HCT116 (cell line): ENCODE measurements at places on chromosomes 5 and 9. TPM values are rescaled to one million over a fixed set of nuclear protein-coding genes. Genes with fewer than 3 reads are reported as not detected.

SAXO1 gene
- total RNA-seq, result not detected

CORO2A gene
- total RNA-seq, result 5.7 TPM

FOXI1 gene
- total RNA-seq, result not detected

OR1L1 gene
- not detected for total RNA-seq

RHOBTB3 gene
- total RNA-seq, result 84.3 TPM

BHMT2 gene
- total RNA-seq, result 0.20 TPM

DNA sequence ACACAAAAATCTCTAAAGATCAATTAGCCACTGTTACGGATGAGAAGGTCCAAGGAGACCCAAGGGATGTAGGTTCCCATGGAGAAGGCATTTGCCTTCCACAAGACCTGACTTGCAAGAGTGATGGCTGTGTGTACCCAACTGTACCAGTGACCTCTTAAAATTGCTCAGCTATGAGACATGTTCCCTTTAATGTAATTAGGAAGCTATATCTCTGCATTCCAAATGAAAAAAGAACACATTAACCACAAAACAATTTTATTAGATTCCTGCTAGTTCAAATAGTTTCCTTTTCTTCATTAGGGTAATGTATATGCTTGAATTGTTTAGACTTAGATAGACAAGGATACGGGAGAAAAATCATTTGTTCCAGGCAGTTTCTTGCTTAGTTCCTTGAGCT, 3.3 kb downstream of the OR2Y1 start:
- DNase-seq, result no peak

- DNase-seq, result no peak
Observed at GRCh38 chr5:9186069-9186468, 359.8 kb downstream of the SEMA5A start.

DNA sequence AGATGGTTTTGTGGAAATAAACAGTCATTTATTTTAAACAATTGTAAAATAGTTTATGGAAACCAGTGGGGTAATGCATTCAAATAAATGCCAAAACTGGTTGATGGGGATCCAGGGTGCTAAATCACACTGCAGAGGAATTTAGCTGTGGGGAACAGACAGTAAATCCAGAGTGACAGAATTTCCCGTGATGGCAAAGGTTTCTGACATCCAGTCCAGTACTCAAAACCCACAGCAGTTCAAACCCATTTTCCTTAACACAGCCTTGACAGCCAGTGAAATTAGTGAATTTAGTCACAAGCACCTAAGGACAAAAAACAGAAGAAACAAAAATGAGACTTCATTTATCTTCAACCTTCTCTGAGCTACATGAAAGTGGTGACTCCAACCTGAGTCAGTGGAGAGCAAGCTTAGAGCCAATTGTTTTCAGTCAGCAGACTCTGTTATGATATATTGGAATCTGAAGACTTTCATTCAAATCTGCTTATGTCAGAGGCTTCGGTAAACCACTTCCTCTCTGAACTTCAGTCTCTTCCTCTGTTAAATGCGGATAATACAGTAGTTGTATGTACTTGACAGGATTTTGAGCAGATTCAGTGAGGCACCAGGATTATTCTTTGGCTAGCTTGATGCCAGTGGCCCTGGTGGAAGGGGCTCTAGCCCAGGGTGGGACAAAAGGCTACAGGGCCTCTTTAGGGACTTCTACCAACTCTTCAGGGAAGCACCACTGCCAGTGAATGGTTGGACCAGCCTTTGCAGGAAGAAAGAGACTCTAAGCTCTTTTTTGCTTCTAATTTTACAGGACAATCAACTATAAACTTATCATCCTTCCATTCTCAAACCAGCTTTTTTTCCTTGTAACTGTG, 185.3 kb downstream of the MAPKAP1 start:
- peak; percentile 76 for DNase-seq

DNA sequence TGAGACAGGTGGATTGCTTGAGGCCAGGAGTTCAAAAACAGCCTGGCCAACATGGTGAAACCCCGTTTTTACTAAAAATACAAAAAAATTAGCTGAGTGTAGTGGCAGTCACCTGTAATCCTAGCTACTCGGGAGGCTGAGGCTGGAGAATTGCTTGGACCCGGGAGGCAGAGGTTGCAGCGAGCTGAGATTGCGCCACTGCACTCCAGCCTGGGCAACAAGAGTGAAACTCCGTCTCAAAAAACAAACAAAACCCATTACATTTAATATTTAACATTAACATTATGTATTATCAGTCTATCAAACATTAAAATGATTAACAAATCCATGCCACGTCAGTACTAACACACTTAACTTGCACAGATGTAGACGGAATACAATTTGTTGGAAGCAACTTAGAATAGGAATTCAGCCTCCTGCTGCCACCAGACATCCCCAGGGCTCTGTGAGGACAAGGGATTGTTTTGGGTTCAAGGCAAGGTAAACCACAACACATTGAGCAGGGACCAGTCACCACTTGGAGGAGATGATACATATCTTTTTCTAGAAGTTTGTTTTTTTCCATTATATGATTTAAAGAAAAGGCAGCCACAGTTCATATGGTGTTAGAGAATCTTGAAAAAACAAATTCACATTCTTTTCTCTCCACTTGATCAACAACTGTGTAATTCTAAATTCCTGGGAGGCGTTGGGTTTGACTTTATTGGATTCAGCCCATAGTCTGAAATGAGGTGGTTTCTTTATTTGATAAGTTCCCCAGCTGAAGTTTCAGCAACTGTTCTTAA, 104.1 kb upstream of the BASP1 start:
- no peak for DNase-seq

- DNase-seq, result peak; percentile 37
Observed at GRCh38 chr9:34463098-34463900, 4.7 kb downstream of the DNAI1 start.

GRCh38 chr9:79135681-79136415, 435.9 kb upstream of the TLE4 start:
- no peak for DNase-seq

DNA sequence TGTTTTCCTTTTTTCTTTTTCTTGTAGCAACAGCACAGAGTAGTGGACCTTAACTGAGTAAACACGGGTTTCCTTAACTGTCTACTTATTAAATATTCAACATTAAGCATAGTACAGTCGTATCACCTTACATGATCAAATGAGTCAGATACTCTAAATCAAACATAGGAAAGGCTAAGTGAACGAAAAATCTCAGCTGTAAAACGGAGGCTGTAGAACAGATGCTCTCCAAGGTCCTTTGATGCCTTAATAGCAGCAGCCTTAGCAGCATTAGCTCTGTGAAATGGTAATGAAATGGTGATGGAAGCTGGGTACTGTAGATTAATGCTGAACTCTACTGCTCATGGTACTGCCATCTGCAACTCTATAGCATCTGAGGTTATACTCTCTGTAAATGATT, 1433.3 kb upstream of the C9orf72 start:
- no peak for DNase-seq

- no peak for DNase-seq
Observed at GRCh38 chr5:111198281-111198966, 25.8 kb upstream of the CAMK4 start.

GRCh38 chr5:167699432-167699831, 592.0 kb upstream of the WWC1 start:
- DNase-seq, result peak; percentile 97

DNA sequence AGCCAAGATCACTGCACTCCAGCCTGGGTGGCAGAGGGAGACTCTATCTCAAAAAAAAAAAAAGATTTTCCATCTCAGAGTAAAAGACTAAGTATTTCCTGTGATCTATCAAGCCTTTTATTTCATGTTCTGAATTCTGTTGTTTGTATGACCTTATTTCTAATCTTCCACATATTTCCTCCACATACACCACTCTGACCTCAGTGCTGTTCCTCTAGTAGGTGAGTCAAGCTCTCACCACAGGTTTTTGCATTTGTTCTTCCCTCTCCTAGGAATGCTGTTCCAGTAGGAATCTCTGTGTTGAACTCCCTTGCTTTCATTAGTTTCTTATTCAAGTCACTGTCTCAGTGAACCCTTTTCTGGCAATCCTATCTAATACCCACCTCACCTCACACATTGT, 68.1 kb downstream of the INVS start:
- DNase-seq, result no peak

DNA sequence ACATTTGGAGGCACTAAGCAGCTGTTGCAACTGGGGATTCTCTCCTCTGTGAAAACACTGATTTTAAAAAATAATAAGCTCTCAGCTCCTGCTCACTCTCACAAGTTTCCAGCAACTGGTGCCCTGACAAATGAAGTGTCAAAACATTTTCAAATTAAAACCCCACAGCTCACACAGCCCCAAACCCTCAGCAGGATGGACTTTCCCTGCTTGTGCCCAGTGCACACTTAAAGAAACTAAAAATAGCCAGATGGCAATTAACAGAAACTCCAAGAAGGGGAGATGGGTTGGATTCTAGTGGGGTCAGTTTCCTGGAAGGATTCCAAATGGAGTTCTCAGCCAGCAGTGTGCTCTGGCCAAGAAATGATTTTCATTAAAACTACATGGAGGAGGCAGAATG, 163.0 kb upstream of the PUM3 start:
- DNase-seq, result no peak

DNA sequence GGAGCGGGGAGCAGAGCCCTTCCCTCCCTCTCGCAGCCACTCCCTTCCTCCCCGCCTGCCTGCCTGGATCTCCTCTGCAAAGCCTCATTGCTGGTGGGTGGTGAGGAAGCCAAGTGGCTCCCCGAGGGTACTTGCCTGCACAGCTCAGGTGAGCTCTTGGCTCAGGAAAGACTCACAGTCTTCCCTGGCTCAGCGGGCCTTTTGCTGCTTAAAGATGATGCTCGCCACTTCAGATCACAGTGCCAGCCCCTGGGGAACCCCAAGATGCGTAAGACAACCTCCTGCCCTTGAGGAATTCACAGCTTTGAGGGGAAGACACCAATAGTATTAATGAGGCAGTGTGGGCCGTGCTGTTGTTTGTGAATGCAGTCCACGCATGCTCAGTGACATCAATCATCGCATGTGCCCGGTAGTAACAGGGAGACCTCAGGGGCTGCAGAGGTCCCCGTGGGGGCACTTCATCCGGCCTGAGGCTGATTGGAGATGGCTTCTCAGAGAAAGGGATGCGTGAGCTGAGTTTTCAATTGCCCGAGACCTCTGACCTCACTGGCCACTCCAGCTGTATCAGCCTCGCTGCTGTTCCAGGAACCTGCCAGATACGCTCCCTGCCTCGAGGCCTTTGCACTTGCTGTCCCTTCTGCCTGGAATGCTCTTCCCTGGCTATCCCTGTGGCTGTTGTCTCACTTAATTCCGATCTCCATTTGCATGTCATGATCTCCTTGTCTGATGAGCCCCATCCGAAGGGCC, 36.8 kb downstream of the ERGIC1 start:
- DNase-seq, result no peak

- DNase-seq, result no peak
Observed at GRCh38 chr5:58043032-58043945, 416.6 kb downstream of the PLK2 start.

DNA sequence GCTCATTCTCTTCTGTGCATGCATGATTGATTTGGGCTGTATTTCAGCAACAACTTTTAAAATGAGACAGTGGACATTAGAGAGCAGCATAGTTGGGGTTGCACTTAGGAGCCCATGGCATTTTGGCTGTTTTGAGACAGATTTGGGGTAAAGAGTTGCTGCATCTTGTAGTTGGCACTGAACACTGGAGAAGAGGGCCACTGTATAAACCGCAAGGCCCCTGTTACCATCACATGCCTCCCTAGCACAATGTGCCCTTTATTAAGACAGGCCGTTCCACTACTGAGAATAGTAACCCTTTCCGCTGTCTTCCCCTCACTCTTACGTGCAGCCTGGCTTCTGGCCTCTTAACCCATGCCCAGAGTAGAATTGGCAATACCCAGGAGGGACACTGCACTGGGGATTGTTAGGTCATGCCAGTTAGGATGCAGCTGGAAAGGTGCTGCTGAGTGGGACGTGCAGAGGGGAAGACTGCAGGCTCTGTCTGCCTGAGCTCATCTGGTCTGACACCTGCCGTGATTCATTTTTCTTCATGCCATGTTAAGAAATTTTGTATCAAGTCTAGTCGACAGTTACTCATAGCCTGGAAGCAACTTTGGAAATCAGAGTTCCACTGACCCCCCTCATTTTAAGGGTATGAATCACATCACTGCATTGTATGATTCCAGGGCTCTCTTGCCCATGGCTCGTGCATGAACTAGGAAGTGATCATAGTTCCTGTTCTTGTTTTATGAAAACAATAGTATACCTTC, 146.9 kb upstream of the DMRT1 start:
- DNase-seq, result no peak

DNA sequence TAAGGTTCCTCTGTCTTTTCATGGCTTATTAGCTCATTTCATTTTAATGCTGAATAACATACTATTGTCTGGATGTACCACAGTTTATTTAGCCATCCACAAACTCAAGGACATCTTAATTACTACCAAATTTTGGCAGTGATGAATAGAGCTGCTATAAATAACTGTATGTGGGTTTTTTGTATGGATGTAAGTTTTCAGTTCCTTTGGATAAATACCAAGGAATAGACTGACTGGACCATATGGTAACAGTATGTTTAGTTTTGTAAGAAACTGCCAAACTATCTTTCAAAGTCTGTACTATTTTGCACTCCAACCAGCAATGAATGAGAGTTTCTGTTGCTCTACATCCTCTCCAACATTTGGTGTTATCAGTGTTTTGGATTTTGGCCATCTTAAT, 38.7 kb downstream of the SCAMP1 start:
- DNase-seq, result no peak

GRCh38 chr5:39412721-39413394, 11.9 kb downstream of the DAB2 start:
- DNase-seq, result no peak

DNA sequence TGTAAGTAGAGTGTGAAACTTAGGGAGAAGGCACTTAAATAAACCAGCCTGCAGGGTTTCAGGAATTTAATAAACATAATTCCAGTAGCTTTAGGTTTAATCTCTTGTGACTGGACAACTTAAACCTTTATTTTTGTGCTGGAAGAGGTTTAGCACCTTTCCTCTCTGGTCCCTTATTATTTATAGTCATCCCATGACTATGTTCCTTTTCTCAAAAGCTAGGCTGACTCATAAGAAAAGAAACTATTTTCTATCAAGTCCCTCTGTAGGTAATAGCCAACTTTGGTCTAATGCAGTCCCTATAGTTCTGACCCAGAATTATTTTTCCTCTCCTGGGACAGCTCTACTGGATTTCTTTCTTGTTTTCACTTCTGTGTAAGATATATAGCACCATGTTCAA, 588.9 kb downstream of the NR2F1-AS1 start:
- DNase-seq, result no peak

DNA sequence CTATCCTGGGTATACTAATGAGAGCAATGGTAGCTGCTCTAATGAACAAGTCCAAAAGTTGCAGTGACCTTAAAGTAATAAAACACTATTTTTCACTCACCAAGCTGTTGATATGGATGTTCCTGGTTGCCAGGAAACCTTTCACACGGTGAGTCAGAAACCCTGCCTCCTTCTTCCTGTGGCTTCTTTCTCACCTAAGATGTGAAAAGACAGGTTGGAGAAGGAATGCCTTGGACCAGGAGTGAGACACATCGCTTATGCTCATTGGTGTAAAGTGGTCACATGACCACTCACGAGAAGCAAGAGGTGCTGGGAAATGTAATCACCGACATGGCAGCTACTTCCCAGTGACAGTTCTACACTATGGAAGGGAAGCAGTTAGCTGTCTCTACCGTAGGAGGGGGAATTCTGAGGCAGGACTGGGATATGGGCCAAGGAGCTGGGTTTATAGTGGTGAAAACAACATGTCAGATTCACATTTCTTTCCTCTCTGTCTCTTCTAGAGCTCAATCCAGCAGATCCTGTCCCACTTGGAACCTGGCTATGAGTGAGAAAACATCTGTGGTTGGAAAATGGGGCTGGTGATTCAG, 320.4 kb upstream of the KLF4 start:
- no peak for DNase-seq

GRCh38 chr5:172661526-172661925, 20.5 kb downstream of the NEURL1B start:
- no peak for DNase-seq
